ENCODE measurements at places on chromosomes 16 and 17.

GRCh38 chr17:80977172-80977571, 14.5 kb upstream of the CHMP6 start:
- DNase-seq = no peak

- DNase-seq = no peak
Observed at GRCh38 chr17:14760719-14761411, 460.0 kb downstream of the HS3ST3B1 start.

GRCh38 chr16:12771341-12771798, 32.3 kb downstream of the CPPED1 start:
- DNase-seq = no peak

DNA sequence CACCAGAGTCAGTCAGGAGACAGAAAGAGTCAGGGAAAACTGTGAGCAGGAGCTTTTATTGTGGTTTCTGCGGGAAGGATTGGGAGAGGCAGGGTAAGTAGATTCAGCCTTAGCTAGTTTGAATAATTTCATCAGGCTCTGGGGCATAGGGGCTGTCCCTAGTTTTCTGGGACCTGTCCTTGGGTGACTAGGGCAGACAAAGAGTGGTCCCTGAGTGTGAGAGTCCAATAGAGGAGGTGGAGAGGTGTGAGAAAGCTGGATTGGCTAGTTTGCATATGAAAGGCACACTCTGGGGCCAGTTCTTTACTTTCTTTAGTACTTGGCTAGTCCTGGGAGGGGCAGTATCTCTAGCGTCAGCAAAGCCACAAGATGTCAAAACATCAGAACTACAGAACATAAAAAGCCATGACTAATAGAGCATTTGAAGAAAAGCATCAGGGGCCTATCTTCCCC, 255.6 kb downstream of the HS3ST3A1 start:
- no peak for DNase-seq

- peak; percentile 11 for DNase-seq
Observed at GRCh38 chr16:23509782-23510163, 521 bp downstream of the GGA2 start.

DNA sequence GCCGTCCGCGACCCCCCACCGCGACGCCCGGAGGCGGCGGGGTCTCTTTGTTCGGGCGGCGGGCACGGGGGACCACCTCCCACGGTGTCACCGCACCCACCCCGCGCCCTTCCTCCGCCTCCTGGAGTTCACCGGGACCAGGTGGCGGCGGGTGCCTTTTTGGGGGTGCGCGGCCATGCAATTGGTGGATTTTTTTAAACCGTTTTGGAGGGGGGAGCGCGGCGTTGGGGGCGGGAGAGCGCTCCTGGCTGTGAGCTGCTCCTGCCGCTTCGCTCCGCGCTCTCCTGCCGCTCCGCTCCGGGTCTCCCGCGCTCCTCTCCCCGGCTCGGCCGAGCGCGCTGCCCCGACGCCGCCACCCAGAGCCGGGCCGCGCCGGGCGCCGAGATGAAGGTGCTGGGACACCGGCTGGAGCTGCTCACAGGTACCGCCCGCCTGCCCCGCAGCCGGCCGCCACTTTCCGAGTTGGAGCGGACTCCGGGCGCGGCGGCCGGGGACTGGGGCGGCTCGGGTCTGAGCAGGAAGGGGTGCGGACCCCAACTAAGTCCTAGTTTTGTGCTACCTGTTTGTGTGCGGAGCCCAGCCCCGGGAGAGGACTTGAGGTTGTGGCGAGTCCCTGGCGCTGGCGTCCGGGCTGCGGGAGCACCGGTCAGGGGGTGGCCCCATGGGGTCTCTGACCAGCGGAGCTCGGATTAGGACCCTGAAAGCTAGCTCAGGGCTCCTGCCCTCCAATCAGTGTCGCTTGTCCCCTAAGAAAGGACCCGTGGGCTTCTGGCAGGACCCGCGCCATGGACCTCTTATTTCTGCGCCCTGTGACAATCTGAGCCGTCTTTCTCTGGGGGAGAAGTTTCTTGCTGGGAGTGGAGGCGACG, 35.7 kb upstream of the NDRG4 start:
- no peak for DNase-seq

All from T-helper 2 cell (primary cell).